Large intestine (tissue), 12 donors: ENCODE measurements at places on chromosomes 2 and 18.

DNA sequence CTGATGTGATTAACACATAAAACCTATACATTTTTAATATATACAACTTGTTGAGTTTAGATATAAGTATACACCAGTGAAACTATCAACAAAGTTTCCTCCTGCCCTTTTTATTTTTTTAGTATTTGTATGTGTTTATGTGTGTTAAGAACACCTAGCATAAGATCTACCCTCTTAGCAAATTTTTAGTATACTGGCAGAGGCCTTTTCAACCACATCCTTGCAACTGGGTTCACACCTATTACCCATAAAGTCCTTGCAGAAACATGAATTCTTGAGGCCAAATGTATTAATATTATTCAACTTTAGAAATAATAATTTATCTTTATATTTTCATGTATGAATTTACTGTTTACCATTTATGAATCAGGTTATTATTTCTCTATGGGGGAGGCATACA is 119.7 kb upstream of the CRIM1 start:
- DNase-seq = no peak

- no peak for DNase-seq
Observed at GRCh38 chr2:152227969-152228592, 52.5 kb upstream of the STAM2 start.

DNA sequence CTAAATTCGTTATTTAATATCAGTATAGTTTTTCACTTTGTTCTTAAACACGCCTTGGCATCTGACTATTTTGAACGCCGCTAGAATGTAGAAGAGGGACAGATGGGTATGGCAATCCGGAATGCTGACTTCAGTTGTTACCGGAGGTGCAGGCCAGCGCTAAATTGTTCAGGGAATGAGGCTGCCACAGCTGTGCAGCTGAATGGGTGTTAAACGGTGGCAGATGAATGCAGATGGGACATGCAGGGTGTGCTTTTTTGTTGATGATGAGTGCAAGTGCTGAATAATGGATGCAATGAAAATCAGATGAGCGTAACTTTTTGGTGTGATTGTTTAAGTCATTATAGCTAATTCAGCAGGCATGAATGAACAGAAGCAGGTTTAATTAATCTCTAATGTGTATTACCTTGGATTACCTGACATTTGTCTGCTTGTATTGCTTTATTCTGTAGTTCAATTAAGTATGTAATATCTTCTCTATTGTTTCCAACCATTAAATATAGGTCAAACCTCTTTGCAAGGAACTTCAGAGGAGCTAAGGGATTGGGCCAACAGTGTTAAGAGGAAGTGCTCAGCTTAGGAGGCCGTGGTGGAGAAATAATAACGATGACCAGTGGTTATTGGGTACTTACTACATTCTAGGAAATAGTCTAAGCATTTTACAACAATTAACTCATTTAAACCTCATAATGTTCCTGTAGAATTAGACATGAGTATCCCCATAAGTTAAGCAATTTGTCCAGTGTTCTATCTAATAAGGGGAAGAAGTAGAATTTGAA is 11.9 kb upstream of the CREG2 start:
- DNase-seq = no peak

DNA sequence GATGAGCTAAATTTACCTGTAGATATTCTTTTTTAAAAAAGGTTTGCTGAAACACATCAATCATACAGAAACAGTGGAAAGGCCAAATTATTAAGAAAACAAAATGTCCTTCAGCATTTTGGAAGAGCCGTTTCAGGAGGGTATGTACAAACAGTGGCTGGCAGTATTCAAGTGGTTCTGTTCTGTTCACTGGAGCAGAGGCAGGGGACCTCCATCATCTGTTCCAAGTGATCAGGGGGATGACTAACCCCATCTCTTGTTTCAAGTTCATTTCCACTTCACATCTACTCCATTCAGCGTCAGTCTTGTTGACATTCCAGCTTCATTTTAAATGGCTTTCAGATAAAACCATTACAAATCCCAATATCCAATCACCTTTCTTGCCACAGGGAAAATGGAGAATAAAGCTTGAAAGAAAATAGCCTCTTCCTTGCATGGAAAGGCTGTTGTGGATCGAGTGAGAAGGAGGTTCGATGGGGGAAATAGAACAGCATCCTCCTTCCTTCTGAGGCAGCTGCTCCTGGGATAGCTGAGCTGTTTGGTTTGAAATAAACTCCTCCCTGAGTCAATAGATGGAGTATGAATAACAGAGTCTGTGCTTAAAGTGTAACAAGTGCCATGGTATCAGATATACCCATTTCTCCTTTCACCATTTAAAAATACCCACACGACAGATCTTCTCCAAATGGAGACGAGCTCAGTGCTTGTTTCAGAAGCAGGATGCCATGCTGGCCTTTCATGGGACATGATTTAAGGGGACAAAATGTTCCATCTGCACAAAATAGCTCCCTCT is 63.7 kb upstream of the OTOF start:
- DNase-seq = peak; percentile 7

DNA sequence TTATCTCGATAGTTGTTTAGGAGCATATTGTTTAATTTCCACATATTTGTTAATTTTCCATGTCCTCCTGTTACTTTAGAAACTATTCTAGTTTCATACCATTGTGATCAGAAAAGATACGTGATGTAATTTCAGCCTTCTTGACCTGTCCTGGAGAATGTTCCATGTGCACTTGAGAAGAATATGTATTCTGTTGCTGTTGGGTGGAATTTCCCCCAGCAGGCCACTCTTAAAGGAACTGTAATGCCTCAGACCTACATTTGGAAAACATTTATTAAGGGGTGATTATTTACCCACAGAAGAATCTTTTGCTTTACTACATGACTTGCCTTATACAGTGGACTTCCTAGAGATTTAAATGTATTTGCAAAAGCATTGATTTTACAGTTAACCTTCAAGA is 55.5 kb downstream of the LIMS1 start:
- DNase-seq = no peak

GRCh38 chr18:54260396-54261072 is 8.8 kb upstream of the POLI start:
- DNase-seq = no peak

- DNase-seq = peak; percentile 17
Observed at GRCh38 chr2:31269087-31269486, 35.1 kb downstream of the EHD3 start.

DNA sequence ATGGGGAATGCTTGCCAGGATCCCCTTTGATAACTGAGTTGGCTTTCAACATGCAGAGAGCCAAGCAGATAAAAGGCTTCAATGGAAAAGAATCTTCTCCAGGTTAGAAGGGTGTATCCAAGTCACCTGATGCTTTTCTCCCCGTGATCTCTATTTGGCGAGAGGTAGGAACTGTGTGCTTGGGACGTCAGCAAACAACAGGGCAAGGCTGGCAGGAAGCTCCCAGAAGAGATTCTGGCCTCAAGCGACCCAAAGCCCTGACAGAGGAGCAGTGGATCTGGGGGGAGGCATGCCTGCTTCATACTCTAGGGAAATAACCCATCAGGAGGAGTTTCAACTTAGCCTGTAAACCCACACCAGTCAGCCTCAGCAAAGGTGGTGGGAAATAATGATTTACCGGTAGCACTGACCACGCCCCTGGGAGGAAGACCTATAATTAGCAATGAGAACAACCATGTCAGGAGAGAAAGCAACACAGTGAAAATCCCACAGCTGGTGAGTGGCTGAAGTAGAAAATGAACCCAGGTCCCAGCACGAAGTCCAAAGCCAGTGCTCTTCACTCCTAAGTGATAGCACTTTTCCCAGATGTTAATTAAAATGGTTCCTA is 76.3 kb upstream of the SEC11C start:
- no peak for DNase-seq

DNA sequence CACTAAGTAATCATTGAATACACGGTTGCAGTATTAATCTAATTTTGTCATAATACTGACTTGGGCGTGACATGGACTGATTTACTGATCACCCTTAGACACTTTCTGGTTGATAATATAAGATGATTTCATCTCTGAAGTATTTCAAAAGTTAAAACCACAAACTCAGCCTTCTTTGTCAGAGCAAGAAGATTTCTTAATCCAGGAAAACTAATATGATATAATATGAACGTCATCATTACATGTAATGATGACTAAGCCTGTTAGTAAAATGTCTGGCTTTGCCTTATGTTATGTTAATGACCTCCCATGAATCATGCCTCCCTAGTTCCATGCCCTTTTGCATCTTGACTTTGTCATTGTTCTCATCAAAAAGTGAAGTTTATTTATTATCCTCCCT is 1325.0 kb upstream of the CDH2 start:
- no peak for DNase-seq

GRCh38 chr2:139492131-139492680 is 712.0 kb upstream of the NXPH2 start:
- DNase-seq = no peak

DNA sequence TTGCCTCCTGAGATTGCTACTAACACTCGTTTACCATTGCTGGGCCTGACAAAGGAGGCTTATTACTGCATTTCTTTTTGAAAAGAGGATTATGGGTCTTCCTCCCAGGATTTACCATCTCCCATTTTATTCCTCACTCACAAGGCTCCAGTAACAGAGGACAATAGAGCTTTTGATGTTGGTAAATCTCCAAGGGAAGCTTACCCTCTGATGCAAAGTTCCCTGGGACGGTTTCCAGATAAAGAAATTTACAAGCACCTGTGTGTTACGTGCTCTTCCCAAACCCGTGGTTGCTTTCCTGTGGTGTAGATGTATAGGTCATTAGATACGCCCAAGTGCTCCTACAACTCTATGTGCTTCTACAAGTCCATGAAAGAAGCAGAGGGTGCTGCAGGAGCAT is 17.1 kb downstream of the VSNL1 start:
- DNase-seq = peak; percentile 43

DNA sequence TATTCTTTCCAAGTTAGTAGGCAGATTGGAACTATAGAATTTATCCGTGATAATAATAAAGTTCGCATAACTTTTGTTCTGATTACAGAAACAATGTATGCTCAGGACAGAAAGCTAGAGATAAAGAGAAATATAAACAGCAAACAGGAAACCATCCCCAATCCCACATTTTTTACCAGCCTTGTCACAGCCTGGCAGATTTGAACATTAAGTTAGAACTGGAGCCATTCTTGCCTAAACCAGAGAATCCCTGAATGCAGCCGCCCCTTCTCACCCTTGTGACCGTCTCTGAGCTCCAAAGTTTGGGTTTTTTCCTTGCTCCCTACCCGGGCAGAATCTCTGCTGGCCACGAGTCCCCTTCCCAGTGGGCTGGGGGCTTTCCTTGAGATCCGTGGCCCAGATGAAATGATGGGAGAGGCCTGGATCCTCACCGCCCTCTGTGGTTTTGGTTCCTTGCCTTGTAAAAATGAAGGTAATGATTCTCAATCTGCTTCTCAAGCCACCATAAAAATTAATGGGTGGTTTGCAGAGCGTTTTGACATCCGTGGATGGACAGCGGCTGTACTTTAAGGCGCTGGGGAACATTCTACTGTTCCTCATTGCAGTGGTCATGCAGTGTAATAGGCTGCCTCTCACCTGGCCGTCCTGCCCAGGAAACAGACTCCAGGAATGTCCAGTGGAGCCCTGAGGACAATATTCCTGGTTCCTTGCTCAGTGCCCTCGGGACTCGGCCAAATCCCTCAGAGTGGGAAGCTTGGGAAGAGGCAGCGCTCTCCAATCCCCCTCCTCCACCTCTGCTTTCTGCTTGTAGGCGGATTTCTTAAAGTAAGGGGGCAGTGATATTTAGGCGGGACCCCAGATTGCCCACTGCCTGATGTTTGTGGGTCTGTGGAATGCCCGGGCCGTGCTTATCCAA is 1.6 kb downstream of the SH3BP4 start:
- DNase-seq = peak; percentile 38

DNA sequence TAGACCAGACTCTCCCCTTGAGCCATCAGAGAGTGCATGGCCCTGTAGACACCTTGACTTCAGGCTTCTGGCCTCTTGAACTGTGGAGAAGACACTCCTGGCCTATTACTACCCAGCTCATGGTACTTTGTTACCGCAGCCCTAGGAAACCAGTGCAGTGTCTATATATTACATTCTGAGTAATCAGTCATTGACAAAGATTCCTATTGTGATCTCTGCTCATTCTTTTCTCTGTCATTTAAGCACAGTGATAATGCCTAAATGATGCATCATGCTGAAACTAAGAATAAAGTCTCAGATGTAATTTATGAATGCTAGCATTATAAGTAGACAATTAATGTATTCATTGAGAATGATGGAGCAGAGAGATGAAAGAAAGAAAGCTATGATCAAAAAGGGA is 603.5 kb downstream of the SOCS6 start:
- DNase-seq = no peak

DNA sequence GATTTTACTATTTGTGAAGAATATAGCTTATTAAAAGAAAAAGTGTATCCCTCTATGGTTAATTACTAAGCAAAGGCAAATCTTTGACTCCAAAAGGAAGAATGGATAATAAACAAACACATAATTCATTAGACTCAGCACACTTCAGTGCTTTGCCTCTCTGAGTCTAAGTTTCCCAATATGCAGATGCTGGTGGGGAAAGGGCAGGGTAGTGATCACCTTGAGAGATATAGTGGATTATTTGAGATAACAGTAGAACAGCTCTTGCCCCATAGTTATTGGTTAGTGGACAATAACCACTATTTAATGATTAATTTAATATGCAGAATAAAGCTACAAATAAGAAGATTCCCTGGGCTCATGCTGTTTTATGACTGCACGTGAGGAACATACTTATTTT is 98.2 kb upstream of the SLC8A1 start:
- peak; percentile 21 for DNase-seq

DNA sequence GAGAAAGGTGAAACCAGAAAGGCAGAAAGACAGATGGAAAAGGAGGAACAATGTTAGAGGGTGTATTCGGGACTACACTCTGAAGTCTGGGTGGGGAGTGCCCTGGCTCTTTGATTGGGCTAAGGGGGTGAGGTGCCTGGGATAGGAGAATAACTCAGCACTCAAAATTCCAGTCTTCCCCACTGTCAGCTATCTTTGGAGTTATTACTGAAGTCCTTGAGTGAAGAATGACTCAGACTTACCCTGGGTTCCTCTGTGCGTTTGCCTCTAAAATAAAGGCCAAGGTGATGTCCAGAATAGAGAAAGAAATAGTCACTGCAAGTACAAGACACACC is 151.8 kb upstream of the SERPINE2 start:
- no peak for DNase-seq

DNA sequence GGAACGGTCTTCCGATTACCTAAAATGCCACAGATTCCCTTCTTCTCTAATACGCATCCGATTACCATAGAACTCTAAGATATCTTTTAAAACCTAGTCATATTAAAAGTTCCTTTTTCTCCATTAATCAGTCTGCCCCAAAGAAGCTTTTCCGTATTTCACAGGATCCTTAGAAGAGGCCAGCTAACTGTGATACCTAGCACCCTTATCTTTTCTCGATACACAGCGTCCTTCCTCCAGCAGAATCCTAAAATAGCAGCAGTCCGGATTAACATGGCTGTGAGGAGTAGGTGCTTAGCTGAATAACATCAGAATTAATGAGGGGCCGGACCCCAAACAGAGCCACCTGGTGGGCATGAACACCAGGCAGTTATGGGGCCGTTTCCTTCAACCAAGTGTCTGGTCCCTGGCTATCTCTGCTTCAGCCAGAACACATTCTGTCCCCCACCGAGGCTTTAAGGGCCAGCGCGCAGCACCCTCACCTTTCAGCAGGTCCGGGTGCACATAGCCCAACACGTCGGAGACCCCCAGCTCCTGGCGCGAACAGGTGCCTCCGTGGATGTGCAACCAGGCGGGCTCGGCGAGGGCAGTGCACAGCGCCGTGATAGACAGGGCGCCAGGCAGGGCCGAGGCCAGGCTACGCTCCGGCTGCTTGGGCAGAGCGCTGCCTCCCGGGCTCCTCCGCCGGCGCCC is 995 bp downstream of the TMEM127 start:
- DNase-seq = peak; percentile 33

- peak; percentile 31 for DNase-seq
Observed at GRCh38 chr2:119478978-119479295, 45.3 kb downstream of the SCTR start.

- DNase-seq = no peak
Observed at GRCh38 chr2:187986390-187987105, 305.1 kb upstream of the GULP1 start.
